ENCODE measurements at places on chromosomes 4 and X. TPM values are rescaled to one million over a fixed set of nuclear protein-coding genes. Genes with fewer than 3 reads are reported as not detected.

GRCh38 chr4:183356931-183357675 is 34.9 kb upstream of the CLDN24 start:
- DNase-seq, result no peak

DNA sequence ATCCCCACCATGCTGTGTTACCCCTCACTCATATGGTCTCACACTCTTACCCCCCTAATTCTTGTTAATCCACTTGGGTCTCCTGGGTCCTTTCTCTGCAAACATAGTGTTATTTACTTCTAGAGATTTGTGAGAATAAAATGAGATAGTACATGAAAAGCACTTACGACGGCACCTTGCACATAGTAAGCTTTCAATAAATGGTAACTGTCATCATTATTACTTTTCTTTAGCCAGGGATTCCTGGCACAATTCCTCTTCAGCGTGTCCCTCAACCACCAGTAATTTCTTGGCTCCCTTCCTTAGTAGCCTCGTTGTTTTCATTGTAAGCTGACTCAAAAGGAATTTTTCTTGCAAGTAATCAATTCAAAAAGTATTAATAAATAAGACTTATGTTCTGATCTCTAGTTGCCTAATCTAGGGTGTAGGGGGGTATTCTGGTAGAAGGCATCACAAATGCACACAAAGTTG is 30.1 kb upstream of the RBMX start:
- no peak for DNase-seq

GRCh38 chr4:95059663-95060062 is 301.9 kb downstream of the BMPR1B start:
- no peak for DNase-seq

- DNase-seq, result no peak
Observed at GRCh38 chrX:6990552-6991193, 156.8 kb upstream of the STS start.

DNA sequence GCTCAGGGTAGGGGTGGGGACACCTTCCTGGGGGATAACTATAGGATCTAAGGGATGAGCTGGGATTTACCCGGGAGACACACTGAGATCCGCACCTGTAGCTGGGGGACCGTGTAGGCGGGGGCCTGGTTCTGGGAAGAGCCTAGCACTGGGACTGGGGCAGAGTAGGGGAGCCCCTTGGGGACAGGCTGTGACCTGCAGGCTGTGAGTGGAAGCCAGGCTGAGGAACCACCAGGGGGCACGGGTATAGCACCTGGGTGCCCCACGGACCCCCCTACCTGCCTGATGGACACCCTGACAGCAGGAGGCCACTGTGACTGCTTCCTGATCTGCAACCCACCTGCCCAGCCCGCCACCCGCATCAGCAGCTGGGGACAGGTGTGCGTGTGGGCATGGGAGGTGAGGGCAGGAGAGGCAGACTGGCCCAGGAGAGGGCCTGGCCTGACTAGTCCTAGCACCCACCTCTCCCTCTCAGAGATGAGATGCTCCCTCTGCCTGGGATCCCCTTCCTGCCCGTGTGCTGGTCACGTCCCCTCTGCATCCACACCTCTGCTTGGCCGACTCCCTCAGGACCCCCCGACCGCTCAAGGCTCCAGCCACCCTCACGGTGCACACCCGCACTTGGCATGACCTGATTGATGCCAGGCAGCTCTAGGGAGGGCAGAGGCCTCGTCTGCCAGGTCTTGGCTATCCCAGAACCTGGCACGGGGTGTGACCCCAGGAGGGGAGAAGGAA is 94.2 kb upstream of the NKX1-1 start:
- DNase-seq, result peak; percentile 3

Gene TEX11
- total RNA-seq, result 0.26 TPM

Gene KIAA1210
- total RNA-seq, result not detected

Gene FAM184B
- not detected for total RNA-seq

- no peak for DNase-seq
Observed at GRCh38 chr4:153005899-153006381, 69.8 kb downstream of the FHDC1 start.

DNA sequence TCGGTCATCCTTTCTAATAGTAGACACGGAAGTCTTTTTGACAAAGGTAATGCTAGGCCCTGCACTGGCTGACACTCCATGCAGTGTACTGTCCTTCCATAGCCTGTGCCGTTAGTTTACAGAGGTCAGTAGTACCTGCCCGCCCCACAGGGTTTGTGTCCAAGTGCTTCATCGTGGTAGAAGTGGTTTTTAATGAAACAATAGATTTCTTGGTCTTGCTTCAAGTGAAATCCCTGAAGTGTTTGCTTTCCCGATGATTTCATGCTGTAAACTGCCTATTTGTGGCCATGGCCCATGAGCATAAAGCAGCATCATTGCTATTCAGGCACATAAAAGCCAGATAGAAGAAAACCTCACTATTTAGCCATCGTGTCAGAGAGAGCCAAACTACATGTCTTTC is 139.3 kb downstream of the GPR143 start:
- no peak for DNase-seq

Gene CTSO
- 13.7 TPM for total RNA-seq

Gene CDX4
- total RNA-seq, result not detected

Gene KCND1
- total RNA-seq, result 0.52 TPM

Gene PITX2
- total RNA-seq, result not detected

GRCh38 chr4:176340871-176341685 is 21.3 kb downstream of the SPCS3 start:
- no peak for DNase-seq

DNA sequence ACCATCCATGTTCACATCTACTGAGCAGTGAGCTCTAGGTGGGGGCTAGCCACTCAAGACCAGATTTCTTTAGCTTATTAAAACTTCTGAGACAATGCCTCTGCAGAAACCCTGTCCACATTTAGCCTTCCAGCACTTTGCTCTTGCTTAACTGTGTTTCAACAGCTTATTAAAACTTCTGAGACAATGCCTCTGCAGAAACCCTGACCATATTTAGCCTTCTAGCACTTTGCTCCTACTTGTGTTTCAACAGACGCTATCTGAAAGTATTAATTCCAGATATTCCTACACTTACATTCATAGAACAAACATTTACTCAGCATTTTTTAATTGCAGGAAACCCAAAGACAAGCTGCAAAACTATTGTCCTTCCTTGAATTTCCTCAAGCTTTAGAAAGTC is 91.9 kb downstream of the SEL1L3 start:
- DNase-seq, result no peak

DNA sequence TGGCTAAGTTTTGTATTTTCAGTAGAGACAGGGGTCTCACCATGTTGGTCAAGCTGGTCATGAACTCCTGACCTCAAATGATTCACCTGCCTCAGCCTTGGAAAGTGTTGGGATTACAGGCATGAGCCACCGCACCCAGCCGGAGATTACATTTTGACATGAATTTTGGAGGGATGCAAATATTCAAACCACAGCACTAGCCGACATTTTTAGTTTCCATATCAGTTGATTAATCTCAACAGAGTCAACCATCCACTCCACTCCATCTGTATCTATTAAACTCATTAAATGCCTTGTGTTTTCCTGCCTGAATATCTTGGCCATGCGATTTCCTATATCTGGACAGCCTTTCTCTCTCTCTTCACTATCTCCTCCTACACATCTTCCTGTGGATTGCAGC is 64.1 kb upstream of the PDGFRA start:
- no peak for DNase-seq

Gene ARX
- total RNA-seq, result not detected

Gene SPANXA2
- total RNA-seq, result not detected

DNA sequence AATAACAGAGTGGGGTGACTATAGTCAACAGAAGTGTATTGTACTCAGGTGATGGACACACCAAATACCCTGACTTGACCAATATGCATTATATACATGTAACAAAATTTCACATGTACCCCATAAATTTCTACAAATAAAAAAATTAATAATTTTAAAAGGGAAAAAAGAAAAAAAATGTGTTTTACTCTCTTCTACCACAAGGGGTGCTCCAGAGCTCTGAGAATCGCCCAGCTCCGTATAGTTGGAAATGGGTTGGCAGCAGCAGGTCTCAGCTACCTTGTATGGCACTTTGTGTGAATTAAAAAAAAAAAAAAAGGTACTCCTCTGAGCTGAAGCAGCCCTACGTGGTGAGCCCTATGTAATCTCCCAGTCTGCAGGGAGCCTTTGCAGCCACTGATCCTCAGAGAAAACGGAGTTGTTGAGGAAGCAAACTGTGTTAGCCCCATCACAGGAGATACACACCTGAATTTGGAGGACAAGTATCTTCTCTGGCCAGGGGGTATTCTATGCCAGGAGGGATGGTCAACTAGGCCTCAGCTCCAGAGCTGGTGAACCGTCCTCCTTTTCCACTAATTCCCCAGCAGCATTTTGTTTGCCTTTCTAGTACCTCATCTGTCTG is 17.2 kb upstream of the POLA1 start:
- no peak for DNase-seq

GRCh38 chr4:67565284-67565683 is 6.8 kb downstream of the STAP1 start:
- no peak for DNase-seq

- no peak for DNase-seq
Observed at GRCh38 chr4:147571036-147571770, 46.0 kb upstream of the TMEM184C start.

Gene MAGEA8
- not detected for total RNA-seq

Gene TMEM154
- total RNA-seq, result 0.52 TPM

- DNase-seq, result no peak
Observed at GRCh38 chrX:75883446-75883845, 98.4 kb upstream of the MAGEE2 start.

GRCh38 chr4:187908079-187908561 is 87.5 kb upstream of the ZFP42 start:
- no peak for DNase-seq

GRCh38 chr4:53614591-53614990 is 23.3 kb upstream of the LNX1 start:
- peak; percentile 60 for DNase-seq

Gene USP26
- total RNA-seq, result not detected

Gene CENPVL2
- total RNA-seq, result not detected
